ENCODE measurements at places on chromosomes 11 and 22. TPM values are rescaled to one million over a fixed set of nuclear protein-coding genes. Genes with fewer than 3 reads are reported as not detected.
A peak's percentile ranks its signal among the peaks of the same experiment; 100 is the strongest.

GRCh38 chr11:26442131-26442530 lies 110.2 kb downstream of the ANO3 start:
- peak; percentile 32 for DNase-seq

GRCh38 chr22:31291481-31292235 lies 630 bp downstream of the PIK3IP1 start:
- no peak for DNase-seq

- peak; percentile 92 for DNase-seq
Observed at GRCh38 chr11:91947215-91947820, 277.3 kb upstream of the FAT3 start.

DNA sequence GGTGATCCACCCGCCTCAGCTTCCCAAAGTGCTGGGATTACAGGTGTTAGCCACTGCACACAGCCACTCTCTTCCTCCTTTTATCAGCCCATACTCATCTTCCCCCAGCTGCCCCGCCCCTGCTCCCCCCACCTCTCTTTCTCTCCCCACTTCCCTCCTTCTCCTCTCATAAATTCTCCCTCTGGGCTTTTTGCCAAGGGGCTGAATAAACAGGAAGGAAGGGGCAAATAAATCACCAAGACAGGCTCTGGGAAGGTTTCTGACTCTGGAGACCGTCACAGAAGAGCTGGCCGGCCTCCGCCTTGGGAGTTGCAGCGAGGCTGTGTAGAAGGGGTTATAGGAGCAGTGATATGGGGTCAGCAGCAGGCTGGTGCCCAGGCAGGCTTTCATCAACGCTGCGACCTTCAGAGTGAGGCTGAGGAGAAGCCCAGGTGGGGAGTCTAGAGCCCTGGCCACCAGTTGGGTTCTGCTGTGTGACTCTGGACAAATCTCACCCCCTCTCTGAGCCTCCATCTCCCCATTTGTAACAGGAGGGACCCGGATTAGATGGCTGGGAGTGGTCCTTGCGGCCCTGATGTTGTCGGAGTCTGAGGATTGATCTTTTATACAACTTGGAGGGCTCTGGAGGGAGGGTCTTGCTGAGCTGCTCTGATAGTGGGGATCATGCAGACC lies 62.6 kb upstream of the RASD2 start:
- peak; percentile 89 for DNase-seq

GRCh38 chr11:108588287-108588686 lies 5.3 kb downstream of the EXPH5 start:
- DNase-seq = no peak

DNA sequence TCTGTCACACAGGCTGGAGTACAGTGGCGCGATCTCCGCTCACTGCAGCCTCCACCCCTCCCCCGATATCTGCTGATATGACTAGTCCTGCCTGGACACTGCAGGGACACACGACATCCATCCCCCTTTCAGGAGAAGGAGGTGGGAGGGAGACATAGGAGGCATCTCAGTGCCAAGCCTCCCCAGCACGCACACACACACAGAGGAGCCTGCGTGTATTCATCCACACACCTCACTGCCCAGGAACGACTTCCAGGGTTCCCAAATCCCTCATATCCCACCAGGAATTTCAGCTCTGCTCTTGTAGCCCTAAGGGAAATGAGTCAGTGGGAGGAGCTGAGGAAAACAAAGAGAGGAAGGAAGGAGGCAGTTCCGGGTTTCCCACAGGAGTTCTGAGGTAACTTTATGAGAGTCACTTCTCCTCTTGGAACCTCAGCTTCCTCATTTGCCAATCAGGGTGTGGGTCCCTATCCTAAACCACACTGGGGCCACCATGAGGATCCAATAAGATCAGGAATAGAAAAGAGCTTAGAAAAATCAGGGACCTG lies 37.2 kb upstream of the ACER3 start:
- peak; percentile 95 for DNase-seq

DNA sequence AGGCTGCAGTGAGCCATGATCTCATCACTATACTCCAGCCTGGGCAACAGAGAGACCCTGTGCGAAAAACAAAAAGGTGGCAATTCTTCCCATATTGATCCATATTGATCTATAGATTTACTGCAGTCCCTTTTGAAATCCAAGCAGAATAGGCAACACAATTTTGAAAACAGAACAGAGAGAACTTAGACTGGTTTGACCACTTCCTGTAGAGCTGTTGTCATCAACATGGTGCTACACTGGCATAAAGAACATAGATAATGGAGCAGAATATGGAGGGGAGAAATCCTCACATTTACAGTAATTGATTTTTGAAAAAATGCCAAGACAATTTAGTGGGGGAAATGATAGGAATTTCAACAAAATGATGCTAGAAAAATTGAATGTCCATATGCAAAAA lies 34.1 kb downstream of the GRK3 start:
- DNase-seq = no peak

GRCh38 chr11:80349997-80350396 lies 909.2 kb upstream of the TENM4 start:
- no peak for DNase-seq

DNA sequence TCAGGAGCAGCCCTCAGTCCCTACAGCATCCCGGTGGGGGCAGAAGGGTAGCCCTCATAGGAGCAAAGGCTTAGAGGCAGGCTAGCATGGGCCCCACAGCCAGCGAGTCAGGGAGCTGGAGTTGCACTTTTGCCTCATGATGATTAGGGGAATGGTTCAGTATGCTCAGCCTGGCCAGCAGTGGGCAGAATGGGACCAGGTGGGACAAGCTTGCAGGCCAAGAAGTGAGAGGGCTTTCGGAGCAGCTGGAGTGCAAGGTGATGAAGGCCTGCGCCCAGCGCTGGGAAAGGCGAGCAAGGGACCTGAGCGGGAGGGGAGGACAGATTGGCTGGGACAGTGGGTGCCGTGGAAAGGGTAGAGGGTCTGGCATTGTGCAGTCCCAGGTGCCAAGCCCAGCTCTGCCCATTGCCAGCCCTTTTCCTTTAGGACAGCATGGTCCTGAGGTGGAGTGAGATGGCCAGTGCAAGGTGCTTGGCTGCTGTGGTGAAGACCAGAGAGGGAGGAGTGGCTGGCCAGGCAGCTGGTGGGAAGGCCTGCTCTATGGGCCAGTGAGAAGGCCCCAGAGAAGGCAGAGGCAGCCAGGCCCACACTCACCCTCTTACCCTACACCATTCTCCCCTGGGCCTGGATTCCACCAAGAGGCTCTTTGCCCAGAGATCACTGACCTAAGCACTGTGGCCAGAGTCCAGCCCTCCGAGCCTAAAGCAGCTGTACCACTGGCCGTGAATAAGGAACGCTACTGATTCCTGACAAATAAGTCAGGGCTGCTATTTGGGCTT lies 47.9 kb upstream of the SUSD2 start:
- no peak for DNase-seq

- DNase-seq = no peak
Observed at GRCh38 chr11:58775066-58775708, 43.4 kb upstream of the GLYAT start.

DNA sequence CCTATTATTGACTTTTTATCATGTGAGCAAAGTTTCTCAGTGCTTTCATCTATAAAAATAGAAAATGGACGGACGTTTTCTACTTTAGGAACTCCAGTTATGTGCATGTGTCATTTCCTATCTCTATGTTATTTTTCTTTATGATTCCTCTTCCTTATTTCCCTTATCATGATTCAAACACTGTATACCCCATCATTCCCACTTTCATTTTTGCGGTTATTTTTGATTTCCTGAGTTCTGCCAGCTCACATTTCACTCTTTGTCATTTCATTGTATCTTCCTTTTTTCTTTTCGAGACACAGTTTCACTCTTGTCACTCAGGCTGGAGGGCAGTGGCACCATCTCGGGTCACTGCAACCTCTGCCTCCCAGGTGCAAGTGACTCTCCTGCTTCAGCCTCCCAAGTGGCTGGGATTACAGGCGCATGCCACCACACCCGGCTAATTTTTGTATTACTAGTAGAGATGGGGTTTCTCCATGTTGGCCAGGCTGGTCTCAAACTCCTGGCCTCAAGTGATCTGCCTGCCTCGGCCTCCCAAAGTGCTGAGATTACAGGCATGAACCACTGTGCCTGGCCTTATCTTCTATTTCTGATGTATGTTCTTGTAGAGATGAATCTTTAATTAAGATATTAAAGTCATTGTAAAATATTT lies 21.5 kb downstream of the C11orf58 start:
- DNase-seq = peak; percentile 30

CCDC157 gene
- total RNA-seq = 1.2 TPM

LRRC56 gene
- total RNA-seq = not detected

ST3GAL4 gene
- 16.7 TPM for total RNA-seq

- DNase-seq = no peak
Observed at GRCh38 chr22:25680956-25681355, 61.0 kb upstream of the MYO18B start.

- DNase-seq = no peak
Observed at GRCh38 chr11:74022546-74022945, 13.7 kb upstream of the UCP3 start.

GRCh38 chr11:69195824-69196782 lies 40.4 kb downstream of the SMIM38 start:
- no peak for DNase-seq

AGBL2 gene
- 2.8 TPM for total RNA-seq

DNA sequence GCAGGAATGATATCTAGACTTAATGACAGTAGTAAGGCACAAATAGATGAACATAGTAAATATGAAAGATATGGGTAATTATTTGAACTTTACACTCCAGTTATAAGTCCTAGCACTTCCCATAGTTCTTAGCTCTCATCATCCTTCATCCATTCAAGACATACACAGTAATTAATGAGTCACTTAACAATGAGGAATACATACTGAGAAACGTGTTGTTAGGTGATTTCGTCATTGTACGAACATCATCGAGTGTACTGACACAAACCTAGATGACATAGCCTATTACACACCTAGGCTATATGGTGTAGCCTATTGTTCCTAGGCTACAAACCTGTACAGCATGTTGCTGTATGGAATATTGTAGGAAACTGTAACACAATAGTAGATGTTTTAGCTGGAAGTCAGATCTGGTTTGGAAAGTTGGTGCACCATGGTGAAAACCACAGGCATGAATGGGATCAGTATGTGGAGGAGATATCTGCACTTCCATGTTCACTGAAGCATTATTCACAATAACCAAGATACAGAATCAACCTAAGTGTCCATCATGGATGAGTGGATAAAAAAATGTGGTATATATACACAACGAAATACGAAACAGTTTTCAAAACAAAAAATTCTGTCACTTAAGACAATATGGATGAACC lies 229.9 kb upstream of the PITPNB start:
- DNase-seq = no peak

EXPH5 gene
- total RNA-seq = 2.3 TPM

GRCh38 chr22:20254975-20255946 lies 12.9 kb downstream of the RTN4R start:
- DNase-seq = no peak

GRCh38 chr11:27485930-27486773 lies 13.6 kb upstream of the LGR4 start:
- DNase-seq = peak; percentile 63

DNA sequence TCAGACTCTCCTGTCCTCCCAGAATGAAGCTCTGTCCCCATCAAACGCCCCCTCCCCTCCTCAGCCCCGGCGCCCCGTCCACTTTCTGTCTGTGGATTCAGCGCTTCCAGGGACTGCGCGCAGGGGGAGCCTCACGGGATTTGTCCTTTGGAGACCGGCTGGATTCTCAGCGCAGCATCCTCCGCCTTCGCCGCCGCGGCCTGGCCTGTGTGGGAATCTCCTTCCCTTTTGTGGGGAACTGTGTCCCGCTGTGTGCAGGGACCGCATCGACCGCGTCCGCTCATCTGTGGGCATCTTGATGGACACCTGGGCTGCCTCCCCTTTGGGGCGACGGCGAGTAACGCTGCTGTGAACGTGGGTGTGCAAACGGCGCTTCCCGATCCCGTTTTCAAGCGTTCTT lies 1.1 kb upstream of the SCT start:
- DNase-seq = no peak

GRCh38 chr11:113341388-113342165 lies 27.2 kb downstream of the TTC12 start:
- DNase-seq = no peak

SLC35E4 gene
- total RNA-seq = 9.1 TPM

DNA sequence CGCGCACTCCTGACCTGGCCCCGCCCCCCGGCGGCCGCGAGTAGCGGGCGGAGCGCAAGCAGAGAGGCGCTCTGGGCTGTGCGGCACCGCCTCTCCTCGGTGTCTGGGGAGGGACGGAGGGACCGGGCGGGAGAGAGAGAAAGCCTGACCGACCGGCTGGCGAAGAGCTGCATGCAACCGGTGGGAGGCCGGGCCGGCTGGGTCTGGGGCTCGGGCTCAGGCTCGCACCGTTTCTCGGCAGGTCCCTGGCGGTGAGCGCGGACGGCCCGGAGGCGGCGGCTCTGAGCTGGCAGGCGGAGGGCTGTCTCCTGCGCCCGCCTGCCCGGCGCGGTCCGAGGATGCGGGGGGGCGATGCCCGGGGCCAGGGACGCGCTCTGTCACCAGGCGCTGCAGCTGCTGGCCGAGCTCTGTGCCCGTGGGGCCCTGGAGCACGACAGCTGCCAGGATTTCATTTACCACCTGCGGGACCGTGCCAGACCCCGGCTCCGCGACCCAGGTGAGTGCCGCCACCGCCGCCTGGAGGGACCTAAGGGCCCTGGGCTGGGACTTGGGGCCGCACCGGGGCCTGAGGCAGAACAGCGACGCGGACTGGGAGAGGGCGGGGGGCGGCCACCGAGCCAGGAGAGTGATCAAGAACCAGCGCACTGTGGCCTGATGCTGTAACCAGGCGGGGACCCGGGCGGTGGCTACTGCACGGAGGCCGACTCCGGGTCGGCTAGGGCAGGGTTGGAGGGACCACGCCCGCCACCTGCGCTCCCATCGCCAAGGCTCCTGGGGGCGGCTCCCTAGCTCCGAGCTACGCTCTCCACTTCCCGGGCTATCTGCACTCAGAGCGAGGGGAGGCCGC lies at the start of gene SYT9:
TSS of gene SYT9 (plus strand) at position 69 of the 847 bp plus-strand sequence. CDS start at position 352, 283 bp downstream.
- no peak for DNase-seq

DAGLA gene
- total RNA-seq = 1.2 TPM

GRCh38 chr22:23402275-23403151 lies 177.6 kb downstream of the IGLL1 start:
- no peak for DNase-seq

C11orf87 gene
- total RNA-seq = not detected

GRCh38 chr11:69650081-69650831 lies 9.3 kb downstream of the CCND1 start:
- no peak for DNase-seq

- DNase-seq = peak; percentile 3
Observed at GRCh38 chr11:132772703-132773545, 759.4 kb downstream of the OPCML start.

SHISAL1 gene
- total RNA-seq = 3.1 TPM

MAJIN gene
- not detected for total RNA-seq

DNA sequence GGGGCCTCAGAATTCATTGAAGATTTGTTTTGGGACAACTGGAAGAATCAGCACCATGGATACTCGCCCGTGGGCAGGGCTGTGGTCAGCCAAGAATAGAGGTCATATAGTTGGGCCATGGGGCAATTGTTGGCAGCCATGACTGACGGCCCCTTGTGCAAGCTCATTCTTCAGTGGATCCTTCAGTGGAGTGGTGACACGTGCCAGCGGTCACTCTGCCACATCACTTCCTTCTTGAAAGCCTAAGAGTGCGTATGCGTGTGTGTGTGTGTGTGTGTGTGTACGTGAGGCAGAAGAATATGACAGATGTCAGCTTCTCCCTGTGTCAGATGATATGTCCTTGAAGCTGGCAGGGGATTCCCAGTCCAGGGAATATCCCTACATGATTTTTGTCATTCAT lies 1.8 kb upstream of the IL18BP start:
- no peak for DNase-seq

C2CD3 gene
- 49.2 TPM for total RNA-seq
